ENCODE measurements at places on chromosomes 2 and 18.

- no peak for DNase-seq
Measured at GRCh38 chr2:100274076-100274475, 48.2 kb downstream of the LONRF2 start.

DNA sequence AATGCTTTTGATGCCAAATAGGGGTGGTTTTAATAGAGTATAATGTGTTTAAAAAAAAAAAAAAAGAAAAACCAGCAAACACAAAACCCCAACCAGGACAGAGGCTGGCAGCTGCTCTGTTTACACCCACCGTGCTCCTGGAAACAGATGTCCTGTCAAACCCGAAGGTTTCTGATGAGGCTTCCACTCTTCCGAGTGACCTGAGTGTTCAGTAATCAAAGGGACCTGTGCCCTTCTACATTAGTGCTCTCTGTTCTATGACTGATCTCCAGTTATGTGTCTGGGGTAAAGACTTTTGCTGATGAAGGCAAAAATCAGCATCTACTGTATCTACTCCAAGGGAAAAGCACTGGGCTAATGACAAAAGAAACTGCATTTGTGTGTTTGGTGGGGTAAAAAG lies 3.5 kb upstream of the KLHL29 start:
- DNase-seq = no peak

DNA sequence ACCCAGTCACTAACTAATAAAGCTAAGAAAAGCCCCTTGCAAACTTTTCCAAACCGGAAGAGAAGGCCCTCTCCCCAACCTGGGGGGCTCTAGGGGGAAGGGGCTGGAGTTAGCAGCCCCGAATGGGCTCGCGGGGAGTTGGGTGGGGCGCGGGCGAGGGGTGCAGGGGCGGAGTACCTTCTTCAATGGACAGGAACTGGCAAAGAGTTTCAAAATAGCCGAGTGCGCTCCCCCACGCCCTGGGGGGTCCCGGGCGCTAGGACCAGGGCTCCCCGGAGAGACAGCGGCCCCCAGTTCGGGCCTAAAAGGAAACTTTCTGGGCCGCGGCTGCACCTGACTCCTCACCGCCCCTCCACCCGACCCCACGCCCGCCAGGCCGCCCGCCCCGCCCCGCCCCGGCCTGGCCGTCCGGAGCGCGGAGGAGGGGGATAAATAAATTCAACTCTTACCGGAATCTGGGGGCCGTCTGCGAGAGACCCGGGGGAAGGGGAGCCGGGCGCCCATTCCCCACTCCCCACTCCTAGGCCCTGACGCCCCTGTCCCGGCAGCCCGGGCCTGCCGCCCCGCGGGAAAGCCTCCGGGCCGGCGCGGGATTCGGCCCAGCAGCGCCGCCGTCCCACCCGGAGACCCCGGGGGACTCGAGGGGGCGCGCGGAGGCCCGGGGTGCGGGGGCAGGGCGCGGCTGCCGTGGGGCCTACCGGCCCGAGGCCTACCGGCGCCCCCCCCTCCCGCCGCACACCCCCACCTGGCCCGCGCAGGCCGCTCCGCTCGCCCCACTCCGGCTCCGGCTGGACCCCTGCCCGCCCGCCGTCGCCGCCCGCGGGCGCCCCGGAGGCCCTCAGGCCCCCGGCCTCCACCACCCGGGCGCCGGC lies 868 bp downstream of the INO80D start:
- DNase-seq = peak; percentile 39

GRCh38 chr18:76441668-76442412 lies 53.2 kb downstream of the ZNF516 start:
- DNase-seq = no peak

- DNase-seq = no peak
Measured at GRCh38 chr2:178512484-178512883, 32.2 kb downstream of the PLEKHA3 start.

DNA sequence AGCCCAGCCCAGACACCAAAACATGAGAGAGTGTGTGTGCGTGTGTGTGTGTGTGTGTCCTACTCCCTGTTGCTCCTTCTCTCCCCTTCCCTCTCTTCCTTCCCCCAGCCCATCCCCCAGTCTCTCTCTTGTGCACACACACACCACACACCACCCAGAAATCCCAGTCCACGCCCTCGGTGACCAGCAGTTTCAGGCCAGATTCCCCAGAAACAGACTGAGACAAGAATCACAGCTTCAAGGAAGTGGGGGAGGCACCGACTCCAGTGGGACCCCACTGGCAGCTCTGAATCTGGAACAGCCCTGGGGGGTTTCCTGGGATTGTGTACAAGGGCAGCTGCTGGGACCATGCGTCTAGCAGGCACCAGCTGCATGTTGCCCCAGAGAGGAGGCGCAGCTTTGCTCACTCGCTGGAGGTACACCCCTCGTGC lies 113.5 kb downstream of the NDUFA10 start:
- no peak for DNase-seq

GRCh38 chr2:236892721-236893120 lies 193.0 kb upstream of the COPS8 start:
- no peak for DNase-seq

DNA sequence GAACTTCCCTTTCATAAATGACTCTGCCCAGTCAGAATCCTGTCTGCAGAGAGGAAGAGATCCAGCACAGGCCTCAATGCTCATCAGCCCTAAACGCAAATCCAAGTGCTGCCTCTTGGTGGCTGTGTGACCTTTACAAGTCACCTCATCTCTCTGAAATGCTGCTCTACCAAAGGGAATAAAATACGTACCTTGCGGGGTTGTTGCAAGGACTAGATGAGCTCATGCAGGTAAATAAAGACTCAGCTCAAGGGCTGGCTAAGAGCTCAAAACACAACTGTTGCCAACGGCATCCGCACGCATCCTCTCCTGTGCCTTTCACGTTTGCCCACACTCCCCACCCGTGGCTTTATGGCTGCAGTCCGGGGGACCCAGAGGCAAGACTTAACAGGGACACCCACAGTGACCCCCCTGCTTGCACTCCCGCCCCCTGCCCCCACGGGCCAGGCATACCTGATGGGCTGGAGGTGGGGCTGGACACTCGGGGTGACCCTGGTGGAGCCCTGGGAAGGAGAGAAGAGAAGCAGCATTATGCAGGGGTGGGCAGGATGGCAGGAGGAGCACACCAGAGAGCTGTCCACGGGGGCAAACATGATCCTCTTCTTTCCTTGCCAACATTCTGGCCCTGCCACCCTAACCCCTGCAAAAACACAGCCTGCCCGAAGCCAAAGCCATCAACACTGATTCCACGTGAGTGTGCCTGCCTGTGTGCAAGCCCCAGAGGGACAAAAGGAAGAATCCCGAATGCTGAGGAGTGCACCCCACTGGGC lies 102.6 kb downstream of the TNS1 start:
- DNase-seq = peak; percentile 57

DNA sequence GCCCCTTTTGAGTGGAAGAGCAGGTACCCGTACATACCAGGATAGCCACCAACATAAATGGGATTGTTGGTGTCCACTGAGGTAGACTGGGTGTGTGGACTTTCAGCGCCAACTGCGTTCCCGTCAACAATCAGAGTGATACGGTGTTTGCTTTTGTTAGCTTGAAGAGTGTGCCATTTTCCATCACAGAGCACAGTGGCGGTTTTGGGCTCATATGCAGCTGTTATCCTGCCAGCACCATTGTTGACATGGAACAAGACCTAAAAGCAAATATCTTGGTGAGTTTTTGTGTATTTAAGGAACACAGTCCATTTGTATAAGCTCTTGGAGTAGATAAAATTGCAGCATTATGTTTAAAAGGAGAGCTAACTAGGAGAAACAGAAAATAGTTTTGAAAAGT lies 174.5 kb downstream of the LAMA1 start:
- no peak for DNase-seq

- DNase-seq = no peak
Measured at GRCh38 chr2:158761621-158762020, 33.5 kb upstream of the DAPL1 start.

GRCh38 chr2:177731384-177731783 lies 338.8 kb downstream of the AGPS start:
- no peak for DNase-seq

DNA sequence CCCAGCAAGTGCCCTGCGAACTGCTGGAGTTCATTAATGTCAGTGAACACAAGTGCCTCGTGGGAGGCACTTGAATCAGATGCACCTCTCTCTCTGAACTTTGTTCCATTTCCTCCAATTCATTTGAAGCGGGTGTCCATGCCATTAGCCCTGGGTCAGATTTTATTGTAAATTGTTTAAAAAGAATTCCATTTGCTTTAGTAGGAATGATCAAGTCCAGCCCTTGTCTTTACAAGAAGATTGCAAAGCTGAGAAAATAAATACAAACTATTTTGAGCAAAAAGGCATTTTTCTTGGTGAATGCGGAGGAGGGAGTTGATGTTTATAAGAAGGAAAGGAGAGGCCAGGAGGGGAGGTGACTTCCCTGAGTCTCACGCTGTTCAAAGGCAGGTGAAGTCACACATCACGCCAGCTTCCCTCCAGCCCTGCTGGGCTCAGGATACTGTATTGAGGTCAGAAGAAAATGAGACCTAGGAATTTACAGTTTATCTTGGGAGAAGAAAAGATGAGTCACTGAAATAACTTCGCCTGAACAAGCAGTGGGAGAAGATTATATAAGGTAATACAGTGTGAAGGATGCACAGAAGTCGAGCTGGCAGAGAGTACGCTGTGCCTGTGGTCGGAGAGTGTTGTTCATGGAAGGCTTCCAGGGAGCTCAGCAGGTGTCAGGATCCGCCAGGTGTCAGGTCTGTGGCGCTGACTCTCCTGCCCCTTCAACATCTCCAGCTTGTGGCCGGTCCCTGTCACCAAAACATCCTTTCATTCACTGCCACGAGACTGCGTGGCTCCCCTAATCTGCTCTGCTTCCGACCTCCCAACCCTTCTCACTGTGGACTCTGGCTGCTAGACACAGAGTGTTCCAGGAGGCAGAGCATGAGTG lies 36.5 kb downstream of the EFR3B start:
- peak; percentile 66 for DNase-seq

- DNase-seq = peak; percentile 21
Measured at GRCh38 chr2:28997237-28997846, 16.2 kb downstream of the TOGARAM2 start.

- DNase-seq = no peak
Measured at GRCh38 chr18:49303379-49303778, 157.1 kb downstream of the DYM start.

All from Caco-2 (cell line).